ENCODE measurements at places on chromosomes 2 and 18.

GRCh38 chr2:68746408-68746807 is 11.8 kb downstream of the ARHGAP25 start:
- no peak for DNase-seq

GRCh38 chr2:145682546-145683157 is 1162.7 kb upstream of the ZEB2 start:
- no peak for DNase-seq

DNA sequence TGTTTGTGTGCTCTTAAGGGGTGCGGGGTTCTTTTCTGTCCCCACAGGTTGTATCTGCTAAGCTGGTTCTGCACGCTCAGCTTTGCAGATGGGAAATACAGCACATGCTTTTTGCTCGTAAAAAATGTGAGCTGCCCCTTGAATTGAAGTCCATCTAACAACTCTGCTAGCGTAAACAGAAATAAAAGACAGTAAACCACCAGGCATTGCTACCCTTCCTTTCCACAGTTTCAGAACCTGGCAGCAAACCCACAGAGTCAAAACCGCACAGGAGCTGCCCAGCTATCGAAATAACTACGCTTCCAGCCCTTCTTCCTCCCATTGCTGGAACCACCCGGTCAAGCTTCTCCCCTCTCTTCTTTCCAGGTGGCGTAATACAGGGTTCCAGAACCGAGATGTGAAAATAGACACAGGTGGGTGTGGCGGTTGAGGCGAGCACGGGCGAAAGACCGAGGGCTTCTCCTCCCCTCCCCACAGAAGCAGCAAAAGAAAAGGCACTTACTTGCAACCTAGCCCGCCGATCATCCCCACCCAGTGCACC is 479 bp downstream of the SCN9A start:
- DNase-seq: peak; percentile 2

GRCh38 chr18:49609256-49610021 is 47.6 kb downstream of the LIPG start:
- DNase-seq: peak; percentile 42

DNA sequence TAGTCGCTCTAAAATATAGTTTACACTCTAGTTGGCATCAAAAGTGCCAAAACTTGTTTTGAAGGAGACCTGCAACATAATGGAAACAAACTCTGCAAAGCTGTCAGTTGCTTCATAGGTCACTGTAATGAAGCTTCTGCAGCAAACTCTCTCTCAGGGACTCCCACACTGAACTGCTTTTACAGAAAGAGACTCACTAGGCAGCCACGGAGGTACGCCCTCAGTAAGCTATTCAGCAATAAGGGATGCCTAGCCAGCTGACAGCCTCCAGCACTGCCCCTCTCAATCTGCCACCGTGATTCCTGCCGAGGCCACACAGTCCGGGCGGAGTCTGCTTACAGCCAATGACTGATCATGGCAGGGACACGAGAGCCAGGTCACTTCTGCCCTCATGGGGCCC is 51.1 kb downstream of the COLEC12 start:
- DNase-seq: no peak

DNA sequence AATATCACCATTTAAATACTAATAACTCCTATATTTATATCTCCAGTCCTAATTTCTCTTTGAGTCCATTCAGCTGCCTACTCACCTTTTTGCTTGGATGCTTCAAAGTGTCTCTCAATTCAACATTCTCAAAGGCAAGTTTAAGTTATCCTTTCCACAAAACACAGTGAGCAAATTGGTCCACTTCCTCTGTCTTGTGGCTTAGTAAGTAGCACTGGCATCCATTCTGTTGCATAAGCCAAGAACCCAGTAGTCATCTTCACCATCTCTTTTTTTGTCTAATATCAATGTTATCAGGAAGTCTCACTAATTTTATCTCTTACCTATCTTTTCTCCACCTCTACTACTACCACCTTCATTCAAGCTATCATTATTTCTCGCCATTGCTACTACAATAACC is 27.4 kb upstream of the IL1RL1 start:
- DNase-seq: no peak

GRCh38 chr2:172470958-172471922 is 43.9 kb downstream of the ITGA6 start:
- DNase-seq: no peak

Measured in RWPE1 (cell line).